Cardiac muscle cell (in vitro differentiated cells and primary cell): ENCODE measurements at places on chromosomes 2 and 18. TPM values are rescaled to one million over a fixed set of nuclear protein-coding genes. Genes with fewer than 3 reads are reported as not detected.

- no peaks in the 10 kb centered on the region for H3K27me3 ChIP-seq
- H3K36me3 ChIP-seq: no peaks in the 10 kb centered on the region
- H3K4me1 ChIP-seq: no peaks in the 10 kb centered on the region
- DNase-seq: no peak
- no peak overlapping the region for H3K4me3 ChIP-seq
- no peak overlapping the region for H3K27ac ChIP-seq
Observed at GRCh38 chr2:101175991-101176390, 24.8 kb upstream of the TBC1D8 start.

Gene NFE2L2
- total RNA-seq: 56.6 and 70.0 TPM in 2 replicates

DNA sequence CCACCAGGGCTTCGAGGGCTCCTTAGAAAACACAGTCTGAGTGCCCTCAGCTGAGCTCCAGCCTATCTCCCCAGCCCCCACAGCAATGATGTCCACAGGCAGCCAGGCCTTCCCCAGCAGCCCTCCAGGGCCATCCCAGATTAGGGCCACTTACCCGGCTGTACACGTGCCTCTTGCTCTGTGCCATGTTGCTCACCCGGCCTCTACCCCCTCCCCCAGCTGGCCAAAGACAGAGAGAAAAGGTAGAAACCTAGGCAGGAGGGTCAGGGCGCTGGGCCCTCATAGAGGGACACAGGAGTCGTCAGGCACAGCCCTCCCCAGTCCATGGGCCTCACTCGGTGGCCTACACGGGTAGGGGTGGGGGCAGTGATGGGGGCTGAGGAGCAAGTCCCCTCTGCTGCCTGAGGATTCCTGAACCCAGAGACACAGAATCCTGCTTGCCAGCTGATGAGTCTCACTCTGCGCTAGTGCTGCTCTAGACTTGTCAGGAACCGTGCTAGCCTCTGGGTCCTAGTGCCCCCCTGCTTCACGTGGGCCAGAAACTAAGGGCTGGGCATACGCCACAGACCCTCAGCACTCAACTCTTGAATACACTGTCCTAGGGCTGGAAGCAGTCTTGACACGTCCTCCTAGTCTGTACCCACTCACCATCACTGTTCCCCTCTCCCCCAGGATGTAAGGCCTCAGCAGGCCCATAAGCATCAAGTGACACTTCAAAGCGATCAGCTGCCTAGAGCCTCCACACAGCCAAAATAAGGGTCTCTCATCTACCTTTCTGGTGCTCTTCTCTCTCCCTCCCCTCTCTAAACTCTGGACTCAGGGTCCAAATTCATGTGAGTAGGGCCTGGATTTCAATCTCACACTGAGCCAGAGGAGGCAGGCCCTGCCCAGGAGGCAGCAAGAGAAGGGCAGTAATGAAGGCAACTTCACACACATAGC lies at the start of gene DCTN1:
TSS of gene DCTN1 (minus strand) at position 461 of the 939 bp plus-strand sequence. CDS start at position 187, 274 bp downstream.
- DNase-seq: peak; percentile 78
- peak within 1 kb of the TSS; percentile 89 for H3K27ac ChIP-seq
- H3K4me1 ChIP-seq: peaks cover 43% of the 10 kb centered on the region
- H3K36me3 ChIP-seq: peaks cover 9% of the 10 kb centered on the region

GRCh38 chr2:53958443-53958842 lies 12.3 kb downstream of the PSME4 start:
- H3K4me3 ChIP-seq: no peak overlapping the region
- H3K27ac ChIP-seq: no peak overlapping the region
- no peak for DNase-seq
- H3K27me3 ChIP-seq: no peaks in the 10 kb centered on the region
- H3K36me3 ChIP-seq: no peaks in the 10 kb centered on the region

Gene UPP2
- not detected in 2 replicates for total RNA-seq

Gene TEKT4
- not detected in 2 replicates for total RNA-seq

Gene CETN1
- total RNA-seq: not detected in 2 replicates

DNA sequence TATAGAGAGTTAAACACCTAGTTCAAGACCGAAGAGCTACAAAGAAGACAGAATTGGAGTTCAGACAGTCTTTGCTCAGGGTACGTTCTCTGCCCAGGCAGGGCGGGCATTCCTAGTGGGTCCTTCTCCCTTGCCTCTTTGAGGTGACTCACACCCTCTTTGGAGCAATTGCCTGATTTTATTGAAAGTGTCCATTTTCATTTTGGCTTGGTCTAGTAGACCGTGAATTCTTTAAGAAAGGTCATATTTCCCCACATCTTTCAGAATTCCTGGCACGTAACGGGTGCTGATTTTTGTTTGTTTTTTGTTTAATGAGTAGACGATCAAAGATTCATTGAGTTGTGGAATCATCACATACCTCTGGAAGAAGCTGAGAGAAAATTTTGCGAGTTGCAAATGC lies 871.5 kb downstream of the RNF144A start:
- no peak overlapping the region for H3K4me3 ChIP-seq
- no peaks in the 10 kb centered on the region for H3K27me3 ChIP-seq
- H3K4me1 ChIP-seq: no peaks in the 10 kb centered on the region
- no peak for DNase-seq

DNA sequence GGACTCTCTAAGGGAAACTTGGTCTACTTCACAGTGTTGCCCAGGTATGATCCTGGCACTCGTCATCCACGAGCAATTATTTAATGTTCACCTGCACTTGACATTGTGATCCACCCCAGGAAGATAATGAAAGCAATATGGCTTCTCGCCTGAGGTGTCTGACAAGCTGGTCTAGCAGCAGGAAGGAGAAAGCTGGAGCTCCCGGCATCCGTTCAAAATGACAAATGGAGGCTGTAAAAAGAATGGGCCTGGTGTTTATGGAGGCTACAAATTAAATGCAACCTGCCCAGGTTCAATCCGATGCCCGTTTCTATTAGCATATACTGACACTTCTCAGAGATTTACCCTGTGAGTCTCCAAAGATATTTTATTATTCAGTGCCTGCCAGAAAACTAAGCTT lies 317.6 kb downstream of the CTNNA2 start:
- H3K4me1 ChIP-seq: no peaks in the 10 kb centered on the region
- DNase-seq: no peak
- H3K27ac ChIP-seq: no peak overlapping the region
- no peaks in the 10 kb centered on the region for H3K36me3 ChIP-seq
- no peak overlapping the region for H3K4me3 ChIP-seq
- no peaks in the 10 kb centered on the region for H3K27me3 ChIP-seq

DNA sequence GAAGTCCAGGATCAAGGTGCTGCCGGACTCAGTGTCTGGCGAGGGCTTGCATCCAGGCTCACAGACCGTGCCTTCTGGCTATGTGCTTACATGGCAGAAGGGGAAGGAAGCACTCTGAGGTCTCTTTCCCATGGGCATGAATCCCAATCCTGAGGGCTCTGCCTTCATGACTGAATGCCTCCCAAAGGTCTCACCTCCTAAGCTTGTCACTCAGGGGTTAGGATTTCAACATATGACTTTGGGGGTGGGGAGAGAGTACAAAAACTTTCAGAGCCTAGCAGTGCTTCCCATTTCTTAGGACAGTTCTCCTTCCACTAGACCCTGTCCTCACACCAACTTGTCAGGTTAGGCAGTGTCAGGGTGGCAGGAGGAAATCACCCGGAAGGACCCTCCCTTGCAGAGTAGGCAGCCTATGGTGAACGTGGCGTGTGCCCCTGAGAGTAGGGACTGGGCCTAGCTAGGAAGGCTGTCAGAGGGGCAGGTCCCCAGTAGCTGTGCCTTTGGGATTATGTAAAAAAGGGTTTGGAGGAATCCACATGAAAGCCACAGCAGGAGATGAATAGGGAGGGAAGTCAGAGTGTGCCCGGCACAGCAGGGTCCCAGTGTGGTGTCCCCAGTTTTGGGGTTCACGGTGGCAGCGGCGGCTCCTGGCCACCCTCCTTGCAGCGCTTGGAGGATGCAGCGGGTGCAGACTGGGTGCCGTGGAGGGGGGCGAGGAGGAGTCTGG lies 233.3 kb downstream of the LDLRAD4 start:
- peaks cover 5% of the 10 kb centered on the region for H3K4me1 ChIP-seq
- no peak for DNase-seq
- H3K4me3 ChIP-seq: no peak overlapping the region
- no peaks in the 10 kb centered on the region for H3K36me3 ChIP-seq
- H3K27ac ChIP-seq: no peak overlapping the region

Gene DUSP28
- total RNA-seq: 10.2 and 29.2 TPM in 2 replicates

DNA sequence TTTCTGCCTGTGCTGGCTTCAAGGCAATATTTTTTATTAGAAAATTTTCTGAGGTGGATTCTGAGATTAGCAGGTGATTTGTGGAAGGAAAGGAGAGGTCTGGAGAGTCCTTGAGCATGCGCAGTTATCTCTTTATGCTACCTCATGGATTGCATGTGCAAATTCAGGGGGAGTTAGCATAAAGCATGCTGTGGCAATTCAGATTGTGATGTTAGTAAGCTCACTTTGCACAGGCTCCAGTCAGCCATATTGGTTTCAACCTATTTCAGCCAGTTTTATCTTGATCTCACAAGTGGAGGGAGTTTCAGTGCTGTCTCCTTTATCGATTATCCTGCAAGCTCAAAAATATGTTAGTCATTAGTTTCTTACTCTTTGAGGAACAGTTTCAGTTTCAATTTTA lies 2012.3 kb upstream of the PIK3C3 start:
- H3K27ac ChIP-seq: no peak overlapping the region
- no peaks in the 10 kb centered on the region for H3K27me3 ChIP-seq
- no peaks in the 10 kb centered on the region for H3K36me3 ChIP-seq
- no peak overlapping the region for H3K4me3 ChIP-seq
- no peak for DNase-seq
- H3K4me1 ChIP-seq: peaks cover 5% of the 10 kb centered on the region

DNA sequence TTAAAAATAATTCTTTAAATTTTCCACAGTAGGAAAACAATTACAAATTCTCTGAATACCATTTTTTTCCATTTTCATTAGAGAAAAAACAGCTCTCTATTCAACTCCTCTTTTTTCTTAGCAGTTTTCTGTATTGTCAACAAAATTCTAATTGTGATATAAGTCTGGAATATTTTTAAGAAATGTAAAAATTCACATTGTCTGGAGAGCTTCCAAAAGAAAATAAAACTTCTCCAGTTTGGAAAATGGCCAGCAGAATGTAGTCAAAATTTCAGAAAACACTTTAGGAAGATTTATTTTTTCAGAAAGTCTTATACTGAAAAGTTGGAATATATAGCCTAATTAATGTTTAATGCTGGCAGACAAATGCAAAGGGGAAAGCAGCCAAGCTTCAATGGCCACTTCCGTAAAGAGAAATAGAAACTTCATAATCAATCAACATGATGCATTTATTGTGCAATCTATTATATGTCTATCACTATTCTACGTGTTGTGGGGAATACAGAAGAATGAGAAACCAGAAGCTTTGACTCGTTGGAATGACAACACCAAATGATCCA lies 733.2 kb upstream of the PKDCC start:
- H3K27me3 ChIP-seq: no peaks in the 10 kb centered on the region
- no peak overlapping the region for H3K27ac ChIP-seq
- H3K36me3 ChIP-seq: no peaks in the 10 kb centered on the region
- no peak for DNase-seq
- H3K4me3 ChIP-seq: no peak overlapping the region

DNA sequence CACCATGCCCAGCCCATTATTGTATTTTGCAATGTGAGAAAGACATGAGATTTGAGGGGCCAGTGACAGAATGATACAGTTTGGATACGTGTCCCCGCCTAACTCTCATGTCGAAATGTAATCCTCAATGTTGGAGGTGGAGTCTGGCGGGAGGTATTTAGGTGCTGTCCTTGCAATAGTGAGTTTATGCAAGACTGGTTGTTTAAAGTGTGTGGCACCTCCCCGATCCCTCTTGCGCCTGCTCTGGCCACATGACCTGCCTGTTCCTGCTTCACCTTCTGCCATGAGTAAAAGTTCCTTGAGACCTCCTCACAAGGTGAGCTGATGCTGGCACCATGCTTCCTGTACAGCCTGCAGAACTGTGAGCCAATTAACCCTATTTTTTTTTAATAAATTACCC lies 16.6 kb downstream of the CNDP1 start:
- DNase-seq: no peak
- H3K27me3 ChIP-seq: no peaks in the 10 kb centered on the region
- H3K36me3 ChIP-seq: no peaks in the 10 kb centered on the region

DNA sequence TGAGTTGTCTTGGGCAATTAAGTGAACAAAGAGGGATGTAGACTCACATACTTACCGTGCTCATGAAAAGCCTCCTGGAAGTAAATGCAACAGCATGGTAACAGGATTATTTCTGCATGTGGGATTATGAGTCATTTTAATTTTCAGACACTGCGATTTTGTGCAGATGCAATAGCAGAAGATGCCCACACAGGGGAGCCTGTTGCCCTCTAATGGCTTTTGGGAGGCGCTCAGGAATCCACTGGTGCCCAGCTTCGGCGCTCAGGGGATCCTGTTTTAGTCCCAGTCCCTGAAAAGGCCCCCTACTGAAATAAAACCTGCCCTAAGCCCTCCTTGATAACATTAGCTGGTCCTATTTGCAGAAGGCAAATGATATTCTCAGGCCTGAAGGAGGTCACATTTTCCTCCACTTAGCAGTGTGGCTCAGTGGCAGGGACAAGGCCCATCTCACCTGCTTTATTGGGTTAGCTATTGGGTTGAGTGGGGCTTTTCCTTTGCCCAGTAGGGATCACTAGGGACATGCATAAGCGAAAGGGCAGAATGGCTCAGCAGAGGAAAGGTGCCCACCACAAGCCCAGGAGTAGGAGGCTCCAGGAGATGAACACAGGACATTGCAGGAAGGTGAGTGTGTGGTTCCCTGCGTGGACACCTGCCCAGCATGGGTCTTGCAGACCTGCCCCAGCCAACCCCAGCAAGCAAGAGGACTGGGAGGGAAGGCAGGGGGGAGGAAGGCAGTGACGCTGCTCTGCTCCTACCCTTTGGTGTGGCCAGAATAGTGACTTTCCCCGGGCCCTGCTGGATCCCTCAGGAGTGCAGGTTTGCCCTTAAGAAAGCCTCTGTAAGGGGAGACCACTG lies 26.5 kb upstream of the KCNS3 start:
- peak; percentile 77 for DNase-seq
- no peak overlapping the region for H3K4me3 ChIP-seq
- H3K36me3 ChIP-seq: no peaks in the 10 kb centered on the region
- no peak overlapping the region for H3K27ac ChIP-seq
- no peaks in the 10 kb centered on the region for H3K27me3 ChIP-seq

Gene METTL21A
- total RNA-seq: 39.8 and 50.7 TPM in 2 replicates

DNA sequence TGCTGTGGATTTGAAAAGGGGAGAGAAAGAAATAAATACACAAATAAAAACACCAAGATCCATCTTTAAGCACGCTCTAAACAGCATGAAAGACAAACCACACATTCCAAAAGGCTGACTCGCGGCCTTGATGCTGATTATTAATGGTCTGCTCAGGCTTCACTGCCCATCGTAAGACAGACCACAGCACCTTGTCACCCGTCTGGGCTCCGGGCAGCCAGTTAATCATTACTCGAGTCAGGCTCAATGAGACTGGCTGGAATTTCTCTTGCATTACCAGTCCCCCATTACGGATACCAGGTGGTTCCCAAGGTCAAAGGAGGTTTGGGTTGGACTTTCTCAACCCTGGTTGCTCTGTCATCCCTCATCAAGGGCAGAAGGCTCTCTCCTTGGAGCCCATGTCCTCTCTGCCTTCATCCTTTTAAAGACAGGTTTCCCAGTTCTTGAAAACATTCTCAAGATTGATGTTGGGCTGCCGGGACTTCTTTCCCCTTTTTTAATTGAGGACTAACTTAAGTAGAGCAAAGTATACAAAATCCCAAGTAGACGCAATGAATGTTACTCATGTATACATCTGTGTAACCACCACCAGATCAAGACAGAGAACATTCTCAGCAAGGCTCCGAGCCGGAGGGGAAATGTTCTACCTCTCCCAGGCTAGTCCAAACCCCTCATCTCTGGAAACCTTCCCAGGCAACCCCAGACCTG lies 8.1 kb downstream of the SMAD7 start:
- H3K4me1 ChIP-seq: peaks cover 97% of the 10 kb centered on the region
- H3K27ac ChIP-seq: peak overlapping the region; percentile 96
- H3K36me3 ChIP-seq: peaks cover 22% of the 10 kb centered on the region
- H3K4me3 ChIP-seq: no peak overlapping the region

GRCh38 chr2:169001116-169001815 lies 29.9 kb downstream of the ABCB11 start:
- no peaks in the 10 kb centered on the region for H3K27me3 ChIP-seq
- peaks cover 32% of the 10 kb centered on the region for H3K4me1 ChIP-seq
- no peaks in the 10 kb centered on the region for H3K36me3 ChIP-seq
- H3K4me3 ChIP-seq: no peak overlapping the region
- peak; percentile 38 for DNase-seq
